ENCODE measurements at places on chromosomes 11 and 22.

GRCh38 chr11:114058026-114058706, 1.3 kb upstream of the ZBTB16 start:
- DNase-seq: no peak

GRCh38 chr11:112620621-112621394, 340.4 kb upstream of the NCAM1 start:
- no peak for DNase-seq

DNA sequence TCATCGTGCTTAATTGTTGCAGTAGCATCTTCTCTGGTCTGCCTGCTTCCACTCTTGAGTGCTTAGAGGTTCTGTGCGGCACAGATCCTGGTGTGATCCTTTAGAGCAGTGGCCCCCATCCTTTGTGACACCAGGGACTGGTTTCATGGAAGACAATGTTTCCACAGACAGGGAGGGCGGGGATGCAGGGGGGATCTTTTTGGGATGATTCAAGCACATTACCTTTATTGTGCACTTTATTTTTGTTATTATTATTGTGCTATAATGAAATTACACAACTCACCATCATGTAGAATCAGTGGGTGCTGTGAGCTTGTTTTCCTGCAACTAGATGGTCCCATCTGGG, 76.8 kb upstream of the SHANK2 start:
- DNase-seq: no peak

- peak; percentile 86 for DNase-seq
Observed at GRCh38 chr11:2531277-2531986, 86.6 kb downstream of the KCNQ1 start.

DNA sequence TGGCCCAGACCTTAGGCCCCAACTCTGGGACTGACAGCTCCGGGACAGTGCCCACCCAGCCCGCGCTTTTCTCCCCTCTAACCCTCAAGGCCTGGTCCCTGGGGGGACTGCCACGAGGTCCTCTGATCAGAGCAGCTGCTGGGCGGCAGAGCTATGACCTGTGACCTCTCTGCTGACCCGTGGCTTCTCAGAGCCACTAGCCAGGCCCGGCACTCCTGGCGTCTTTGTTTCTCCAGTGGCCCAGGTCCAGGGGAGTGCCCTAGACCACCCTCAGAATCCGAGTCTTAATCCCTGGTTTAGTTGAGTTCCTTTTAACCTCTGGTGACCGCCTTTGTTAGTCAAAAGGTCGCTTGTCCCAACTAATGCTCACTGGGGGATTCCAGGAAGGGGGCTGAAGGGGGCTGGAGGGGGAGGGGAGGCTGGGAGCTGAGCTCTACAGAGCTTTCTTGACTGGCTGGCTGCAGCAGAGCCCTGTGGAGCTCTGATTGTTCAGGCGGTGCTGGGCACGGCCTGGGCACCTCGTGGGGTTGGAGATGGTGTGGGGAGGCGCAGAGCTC, 1.2 kb downstream of the FBLN1 start:
- DNase-seq: no peak

DNA sequence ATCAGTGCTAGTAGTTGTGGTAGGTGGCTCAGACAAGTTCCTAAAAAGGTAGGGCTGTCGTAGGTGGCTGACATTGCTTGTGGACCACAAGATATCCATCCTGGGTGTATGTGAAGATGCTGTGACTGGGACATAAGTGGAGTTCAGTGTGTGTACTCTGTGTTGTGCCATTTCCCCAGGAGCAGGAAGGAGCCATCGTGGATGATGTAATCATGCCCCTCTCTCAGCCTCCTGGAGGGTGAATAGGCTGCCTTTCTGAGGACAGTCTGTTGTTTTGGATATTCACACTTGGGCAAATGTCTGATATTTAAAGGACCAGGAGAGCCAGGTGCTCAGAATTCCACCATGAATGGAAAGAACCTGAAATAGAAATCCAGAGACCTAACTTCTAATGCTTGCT, 2.7 kb downstream of the HEPHL1 start:
- no peak for DNase-seq

DNA sequence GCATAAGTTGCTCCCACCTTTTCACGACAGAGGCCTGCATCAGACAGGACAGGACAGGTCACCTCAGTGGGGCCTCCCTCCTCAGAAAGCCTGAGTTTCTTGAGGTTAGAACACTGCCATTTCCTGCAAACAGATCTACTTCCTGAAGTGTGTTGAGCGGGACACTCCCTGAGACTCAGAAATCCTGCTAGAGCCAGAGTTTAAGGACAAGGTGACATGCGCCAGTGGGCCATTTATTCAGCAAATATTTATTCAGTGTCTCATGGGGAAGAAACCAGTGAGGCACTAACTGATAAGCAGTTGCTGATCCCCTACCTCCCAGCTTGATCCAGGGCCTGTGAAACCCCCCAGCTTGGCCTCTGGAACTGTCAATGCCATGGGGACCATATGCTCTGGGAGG, 454.6 kb downstream of the SOX6 start:
- no peak for DNase-seq

- no peak for DNase-seq
Observed at GRCh38 chr11:126277780-126278179, 5.1 kb upstream of the TIRAP start.

DNA sequence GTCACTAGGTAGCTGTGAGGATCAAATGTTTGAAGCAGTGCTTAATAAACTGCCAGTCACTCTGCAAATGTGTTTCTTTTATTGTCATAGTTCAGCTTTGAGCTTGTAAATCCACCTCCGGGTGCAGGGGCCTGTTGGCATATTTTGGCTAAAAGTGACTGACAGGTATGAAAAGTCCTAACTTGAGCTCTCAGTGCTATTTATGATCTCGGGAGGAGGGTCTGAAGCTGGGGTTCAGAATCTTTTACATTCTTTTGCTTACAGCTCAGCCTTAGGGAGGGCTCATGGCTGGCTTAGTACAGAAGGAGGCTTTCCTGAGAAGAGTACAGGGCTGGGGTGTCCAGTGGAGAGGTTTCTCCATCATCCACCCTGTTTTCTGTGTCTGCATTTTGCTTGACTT, 1.5 kb downstream of the ASPHD2 start:
- no peak for DNase-seq

GRCh38 chr11:34028425-34028824, 23.1 kb upstream of the CAPRIN1 start:
- DNase-seq: no peak

- DNase-seq: no peak
Observed at GRCh38 chr11:113577356-113578032, 102.3 kb upstream of the DRD2 start.

- peak; percentile 64 for DNase-seq
Observed at GRCh38 chr11:62501432-62501891, 45.1 kb downstream of the AHNAK start.

- DNase-seq: no peak
Observed at GRCh38 chr22:26789951-26790350, 132.6 kb downstream of the MIAT start.

DNA sequence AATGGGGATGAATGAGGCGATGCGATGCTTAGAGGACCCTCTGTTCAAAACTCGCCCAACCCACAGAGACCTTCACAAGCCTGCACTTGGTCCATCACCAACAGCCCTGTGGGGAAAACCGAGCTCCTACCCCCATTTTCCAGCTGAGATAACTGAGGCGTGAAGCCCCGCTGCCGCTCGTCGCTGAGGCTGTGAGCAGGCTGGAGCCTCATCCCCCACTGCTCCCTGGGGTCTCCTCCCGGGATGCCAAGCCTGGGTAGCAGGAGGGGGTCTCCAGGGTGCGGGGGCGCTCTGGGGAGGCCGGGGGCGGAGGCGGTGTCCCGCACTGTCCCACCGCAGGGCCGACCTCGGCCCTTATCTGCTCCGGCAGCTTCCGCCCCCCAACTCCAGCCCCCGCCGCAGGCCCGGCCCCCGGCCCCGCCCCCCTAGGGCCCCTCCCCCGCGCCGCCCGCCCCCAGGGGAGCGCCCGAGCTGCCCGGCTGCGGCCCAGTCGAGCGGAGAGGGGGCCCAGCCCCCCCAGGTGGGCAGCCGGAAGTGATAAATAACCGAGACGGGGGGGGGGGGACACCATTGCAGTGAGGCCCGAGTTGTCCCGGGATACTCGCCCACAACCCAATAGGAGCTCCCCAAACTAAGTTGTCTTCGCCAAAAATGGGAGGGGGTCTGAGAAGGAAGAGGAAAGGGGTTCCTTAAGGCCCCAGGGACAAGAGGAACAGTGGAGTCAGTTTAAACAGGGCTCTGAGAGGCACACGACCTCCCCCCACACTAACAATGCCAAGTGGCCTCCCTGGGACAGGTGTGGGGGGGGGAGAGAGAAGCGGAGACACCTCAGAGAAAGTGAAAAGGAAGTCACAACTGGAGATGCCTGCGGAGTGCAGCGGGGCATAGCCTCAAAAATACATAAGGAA, 8.3 kb upstream of the SLC39A13 start:
- no peak for DNase-seq

DNA sequence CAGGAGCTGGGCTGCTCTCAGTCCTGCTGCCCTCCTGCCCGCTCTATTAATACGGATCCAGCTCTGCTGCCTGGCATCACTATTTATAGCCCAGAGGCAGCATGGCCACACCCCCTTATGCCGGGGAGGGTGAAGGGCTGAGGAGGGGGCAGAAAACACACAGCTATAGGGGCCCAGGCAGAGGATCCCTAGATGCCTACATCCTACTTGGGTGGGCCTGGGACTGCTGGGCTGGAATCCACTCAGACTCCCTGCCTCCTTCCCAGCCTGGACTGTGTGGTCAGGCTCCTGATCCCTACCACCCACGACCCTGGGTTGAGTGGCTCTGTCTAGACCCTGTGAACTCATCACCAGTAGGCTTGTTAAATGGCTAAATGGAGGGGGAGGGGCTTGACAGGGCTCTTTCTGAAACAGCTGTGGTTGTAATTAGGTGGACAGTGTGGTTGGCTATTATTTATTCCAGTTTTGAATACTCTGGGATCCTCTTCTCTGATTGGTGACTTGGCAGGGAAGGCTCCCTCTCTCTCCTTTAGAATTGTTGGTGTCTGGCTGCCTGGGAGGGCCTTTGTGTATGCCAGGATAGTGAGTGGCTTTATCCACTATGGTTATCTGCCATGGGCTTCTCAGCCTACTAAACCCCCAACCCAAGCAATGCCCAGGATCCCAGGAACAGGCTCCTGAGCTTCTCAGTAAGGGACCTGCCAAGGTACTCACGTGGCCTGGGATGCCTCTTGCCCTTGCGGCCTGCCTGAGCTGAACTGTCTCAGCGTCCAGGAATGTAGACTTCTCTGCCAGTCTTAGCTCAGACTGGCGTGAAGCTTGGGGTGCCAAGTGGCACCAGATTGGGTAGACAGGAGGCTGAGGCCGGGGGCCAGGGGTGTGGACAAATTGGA, 15.2 kb downstream of the PHLDB1 start:
- DNase-seq: no peak

DNA sequence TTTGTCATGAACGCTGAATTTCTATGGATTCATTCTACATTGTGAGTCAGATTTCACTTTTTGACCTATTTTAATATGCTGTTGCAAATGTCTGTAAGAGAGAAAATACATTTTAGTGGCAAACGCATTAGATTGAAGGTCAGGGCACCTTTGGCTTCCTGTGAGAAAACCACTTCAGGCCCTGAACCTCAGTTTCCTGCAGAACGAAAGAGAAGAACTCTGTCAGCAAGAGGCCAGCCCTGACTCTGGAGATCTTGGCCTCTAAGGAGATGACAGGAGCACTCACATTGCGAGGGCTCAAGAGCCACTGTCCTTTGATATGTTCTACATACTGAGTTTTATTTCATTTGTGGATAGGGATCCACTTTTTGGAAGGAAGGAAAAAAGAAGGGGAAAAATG, 83.6 kb downstream of the KCNJ1 start:
- no peak for DNase-seq

GRCh38 chr11:10556590-10556989, 11.9 kb downstream of the LYVE1 start:
- DNase-seq: no peak

- no peak for DNase-seq
Observed at GRCh38 chr11:16215352-16215751, 141.0 kb downstream of the SOX6 start.

- DNase-seq: no peak
Observed at GRCh38 chr11:16361108-16361865, 4.9 kb upstream of the SOX6 start.

GRCh38 chr11:120210626-120211521, at the start of gene OAF:
Gene OAF, plus strand, starts transcription at chr11:120211032. Its CDS starts 248 bp downstream, at chr11:120211280.
- DNase-seq: peak; percentile 82

DNA sequence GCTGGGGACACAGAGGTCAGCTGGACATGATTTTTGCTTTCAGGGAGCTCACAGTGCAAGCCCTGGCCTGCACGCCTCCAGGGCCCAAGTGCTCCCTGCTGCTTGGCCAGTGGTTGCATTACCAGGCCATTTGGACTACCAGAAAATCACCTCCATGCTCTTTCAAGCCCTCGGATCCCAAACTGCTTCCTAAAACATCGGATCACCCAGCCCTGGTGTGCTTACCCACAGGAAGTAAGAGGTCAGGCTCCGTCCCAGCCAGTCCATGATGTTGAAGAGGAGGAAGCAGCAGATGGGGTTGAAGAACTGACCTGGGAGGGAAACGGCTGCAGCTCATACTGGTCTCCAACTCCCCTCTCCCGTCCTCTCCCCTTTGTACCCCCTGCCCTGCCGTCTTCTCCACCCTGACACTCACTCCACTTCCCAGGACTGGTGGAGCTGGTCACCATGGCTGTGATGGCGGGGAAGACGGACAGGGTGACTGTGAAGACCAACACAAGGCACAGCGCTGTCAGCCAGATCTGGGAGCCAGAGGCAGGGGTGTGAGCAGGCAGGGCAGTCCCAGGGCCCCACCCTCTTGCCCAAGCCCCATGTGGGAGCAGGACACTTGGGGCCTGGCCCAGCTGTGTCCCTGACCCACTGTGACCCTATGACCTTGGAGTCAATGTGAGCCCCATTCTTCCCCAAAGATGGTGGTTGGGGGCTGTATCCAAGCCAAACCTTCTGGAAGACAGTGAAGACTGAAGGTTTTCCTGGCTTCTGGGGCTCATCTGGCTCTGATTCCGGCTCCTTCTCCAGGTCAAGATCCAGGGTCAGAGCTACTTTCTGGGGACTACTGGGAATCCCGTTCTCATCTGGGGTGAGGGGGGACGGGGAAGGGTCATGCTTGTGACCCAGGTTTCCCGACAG, 5.6 kb downstream of the SLC29A2 start:
- DNase-seq: no peak

GRCh38 chr11:117238221-117238620, 5.8 kb downstream of the RNF214 start:
- DNase-seq: no peak

- peak; percentile 16 for DNase-seq
Observed at GRCh38 chr11:129894278-129895125, 876 bp downstream of the NFRKB start.

DNA sequence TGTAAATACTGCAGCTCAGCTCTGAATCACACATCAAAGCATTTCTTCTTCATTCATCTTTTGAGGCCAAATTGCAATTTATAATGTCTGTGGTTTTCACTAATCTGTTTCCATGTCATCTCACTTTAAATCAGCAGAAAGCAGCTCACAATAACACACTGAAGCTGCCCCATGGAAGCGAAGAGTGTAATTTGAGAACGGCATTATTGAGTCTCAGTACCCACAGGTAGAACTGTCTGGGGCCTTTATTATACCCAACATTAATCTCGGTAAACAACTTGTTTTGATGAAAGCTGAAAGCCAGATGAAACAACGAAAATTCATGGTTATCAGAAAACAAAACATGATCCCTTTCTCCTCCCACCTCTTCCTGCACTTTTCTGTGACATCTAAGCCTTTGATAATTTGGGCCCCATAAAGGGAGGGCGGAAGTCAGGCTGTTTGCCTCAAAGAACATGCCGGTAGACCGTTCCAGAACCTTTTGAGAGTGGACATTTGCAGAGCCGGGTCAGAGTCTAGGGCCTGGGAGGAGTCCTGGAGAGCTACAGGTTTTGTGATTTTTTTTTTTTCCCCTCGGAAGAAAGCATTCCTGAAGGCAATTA, 68.2 kb upstream of the SESN3 start:
- no peak for DNase-seq

Data from frontal cortex (tissue), 4 donors.